ENCODE measurements at places on chromosomes 6 and 20. TPM values are rescaled to one million over a fixed set of nuclear protein-coding genes. Genes with fewer than 3 reads are reported as not detected.

PRIM2 gene
- total RNA-seq, result 78.5 TPM

BPIFB1 gene
- not detected for total RNA-seq

OR2H2 gene
- not detected for total RNA-seq

ADGRF4 gene
- total RNA-seq, result 3.9 TPM

GGTLC1 gene
- total RNA-seq, result not detected

CLPSL2 gene
- not detected for total RNA-seq

DNA sequence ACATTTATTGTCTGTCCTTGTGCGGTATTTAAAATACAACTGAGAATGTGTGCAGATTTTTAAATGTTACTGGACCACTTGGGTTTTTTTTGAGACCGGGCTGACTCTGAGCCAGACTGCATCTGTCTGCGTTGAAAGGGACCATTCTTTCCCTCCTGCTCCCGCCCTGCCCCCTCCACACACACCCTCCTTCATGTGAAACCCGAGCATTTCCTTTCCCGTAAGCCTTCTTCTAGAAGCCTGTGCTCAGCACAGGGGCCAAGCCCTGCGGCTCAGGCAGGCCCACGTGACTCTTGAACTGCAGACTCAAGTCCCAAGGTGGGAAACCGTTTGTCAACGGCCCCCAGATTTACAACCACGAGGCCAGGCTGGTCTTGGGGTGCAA, 82.7 kb upstream of the FOXC1 start:
- no peak for DNase-seq

- no peak for DNase-seq
Measured at GRCh38 chr20:38338849-38339520, 7.3 kb upstream of the LBP start.

DNA sequence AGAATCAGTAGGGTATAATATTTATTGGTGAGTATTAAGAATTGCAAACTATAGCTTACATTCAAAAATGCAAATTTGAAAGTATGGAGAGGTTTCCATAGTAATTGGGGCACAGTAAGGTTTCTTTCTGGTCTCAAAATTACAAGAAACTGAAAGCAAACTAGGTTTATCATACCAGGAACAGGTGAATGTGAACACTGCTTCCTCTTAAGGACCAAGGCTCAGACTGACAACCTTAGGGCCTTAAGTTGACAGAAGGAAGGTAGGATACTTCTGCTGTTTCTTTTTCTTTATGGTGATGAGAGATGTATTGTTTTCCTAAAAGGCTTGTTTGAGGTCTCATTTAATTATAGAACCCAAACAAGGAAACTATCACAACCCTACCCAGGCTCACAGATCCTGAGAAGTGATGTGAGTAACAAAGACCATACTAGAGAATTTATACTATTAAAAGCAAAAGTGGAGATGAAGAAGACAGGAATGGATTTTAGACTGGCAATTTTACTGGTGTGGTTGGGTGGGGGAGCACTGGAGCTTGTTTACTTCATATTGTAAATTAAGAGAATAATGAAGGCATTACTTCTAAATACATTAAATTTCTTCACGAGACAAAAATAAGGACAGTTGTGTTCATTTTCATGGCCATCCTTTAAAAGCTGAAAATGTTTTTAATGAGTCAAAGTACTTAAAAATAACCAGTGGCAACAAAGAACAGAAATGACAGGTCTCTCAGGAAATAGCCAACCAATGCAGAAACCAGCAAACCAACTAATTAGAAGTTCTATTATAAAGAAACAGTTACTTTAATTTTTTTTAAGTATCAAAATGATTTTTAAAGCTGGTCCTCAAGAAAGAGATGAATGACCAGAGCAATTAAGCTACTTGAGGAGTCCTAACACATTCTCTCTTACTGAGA, 21.3 kb downstream of the STAU1 start:
- no peak for DNase-seq

DNA sequence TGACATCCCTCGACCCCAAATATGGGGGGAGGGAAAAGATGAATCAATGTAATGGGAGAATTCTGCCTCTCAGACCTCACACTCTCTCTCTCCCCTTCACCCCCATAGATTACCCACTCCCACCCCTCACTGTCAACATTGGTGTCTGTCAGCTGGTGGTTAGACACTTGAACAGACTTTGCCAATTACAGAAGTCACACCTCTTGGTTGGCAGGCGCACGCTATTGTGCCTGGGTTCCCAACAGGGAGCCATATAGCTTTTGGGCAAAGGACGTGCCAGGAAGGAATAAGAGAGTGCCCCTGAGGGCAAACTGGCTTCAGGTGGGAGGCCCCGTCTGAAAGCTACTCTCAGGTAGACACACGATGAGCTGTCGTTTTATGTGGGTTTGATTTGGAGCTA, 54.1 kb upstream of the FYN start:
- no peak for DNase-seq

- no peak for DNase-seq
Measured at GRCh38 chr20:16926626-16927430, 178.7 kb downstream of the OTOR start.

GRCh38 chr6:170129691-170130171, 161.1 kb downstream of the DLL1 start:
- DNase-seq, result no peak
